ENCODE measurements at places on chromosomes 12 and 14.

- DNase-seq, result no peak
These were observed 419.5 kb downstream of the TMEM121 start for GRCh38 chr14:105945896-105946295.

GRCh38 chr14:32300136-32300535 is 29.0 kb upstream of the AKAP6 start:
- no peak for DNase-seq

DNA sequence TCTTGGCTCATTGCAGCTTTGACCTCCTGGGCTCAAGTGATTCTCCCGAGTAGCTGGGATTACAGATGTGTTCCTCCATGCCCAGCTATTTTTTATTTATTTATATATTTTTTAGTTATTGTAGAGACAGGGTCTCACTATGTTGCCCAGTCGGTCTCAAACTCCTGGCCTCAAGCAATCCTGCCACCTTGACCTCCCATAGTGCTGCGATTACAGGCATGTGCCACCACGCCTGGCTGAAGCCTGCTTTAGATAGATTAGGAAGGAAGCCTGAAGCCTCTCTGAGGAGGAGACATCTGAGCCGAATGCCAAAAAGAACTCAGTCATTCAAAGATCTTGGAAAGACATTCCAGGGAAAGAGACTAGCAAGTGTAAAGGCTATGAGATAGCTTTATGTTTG is 10.2 kb downstream of the INHBC start:
- no peak for DNase-seq

GRCh38 chr12:15526033-15526432 is 203.7 kb downstream of the PTPRO start:
- no peak for DNase-seq

GRCh38 chr14:63632932-63633514 is 8.6 kb downstream of the WDR89 start:
- DNase-seq, result no peak

GRCh38 chr14:50675597-50675996 is 7.5 kb upstream of the SAV1 start:
- DNase-seq, result no peak

DNA sequence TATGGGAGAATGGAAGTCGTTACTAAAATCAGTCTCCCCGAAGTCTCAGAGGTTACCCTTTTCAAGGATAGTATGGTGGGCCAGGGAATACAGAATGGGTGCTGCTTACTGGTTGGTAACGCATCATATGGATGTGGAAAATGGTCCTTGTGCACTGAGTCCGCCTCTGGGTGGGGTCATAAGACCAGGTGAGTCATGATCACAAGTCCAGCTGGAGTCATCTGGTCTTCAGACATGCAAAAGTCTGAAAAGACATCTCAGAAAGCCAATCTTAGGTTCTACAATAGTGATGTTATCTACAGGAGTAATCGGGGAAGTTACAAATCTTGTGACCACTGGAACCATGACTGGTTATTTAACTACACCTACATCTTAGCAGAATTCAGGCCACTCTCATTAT is 71.9 kb upstream of the TCL1B start:
- DNase-seq, result no peak

- DNase-seq, result no peak
These were observed 41.2 kb upstream of the PPM1H start for GRCh38 chr12:62976110-62976662.

DNA sequence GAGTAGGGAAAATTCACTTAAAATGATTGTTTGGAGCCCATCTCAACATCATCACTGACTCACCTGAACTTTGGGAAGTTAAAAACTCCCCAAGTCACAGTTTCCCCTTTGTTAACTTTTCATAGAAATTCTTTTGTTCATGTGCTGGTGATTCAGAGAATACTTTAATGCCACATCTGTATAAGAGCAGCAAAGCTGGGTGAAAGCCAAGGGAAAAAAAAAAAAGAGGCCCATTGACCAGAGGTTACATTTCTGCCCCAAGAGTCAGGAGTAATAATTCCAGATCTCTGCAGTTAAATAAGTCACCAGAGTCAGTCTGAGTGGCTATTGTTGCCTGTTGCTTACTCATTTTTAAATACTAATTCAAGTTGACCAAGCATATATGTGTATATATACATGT is 136.4 kb upstream of the LGR5 start:
- DNase-seq, result no peak

- peak; percentile 27 for DNase-seq
These were observed 910.0 kb downstream of the TMEM121 start for GRCh38 chr14:106436310-106436905.

GRCh38 chr14:34190717-34191116 is 239.8 kb upstream of the EGLN3 start:
- no peak for DNase-seq

Data from NK-92 treated with Interleukin-12 subunit alpha and Interleukin-12 subunit beta, amount 100 ng/mL, for 24 hours (cell line).